CD8-positive, alpha-beta T cell (primary cell): ENCODE measurements at places on chromosomes 3 and 15.

DNA sequence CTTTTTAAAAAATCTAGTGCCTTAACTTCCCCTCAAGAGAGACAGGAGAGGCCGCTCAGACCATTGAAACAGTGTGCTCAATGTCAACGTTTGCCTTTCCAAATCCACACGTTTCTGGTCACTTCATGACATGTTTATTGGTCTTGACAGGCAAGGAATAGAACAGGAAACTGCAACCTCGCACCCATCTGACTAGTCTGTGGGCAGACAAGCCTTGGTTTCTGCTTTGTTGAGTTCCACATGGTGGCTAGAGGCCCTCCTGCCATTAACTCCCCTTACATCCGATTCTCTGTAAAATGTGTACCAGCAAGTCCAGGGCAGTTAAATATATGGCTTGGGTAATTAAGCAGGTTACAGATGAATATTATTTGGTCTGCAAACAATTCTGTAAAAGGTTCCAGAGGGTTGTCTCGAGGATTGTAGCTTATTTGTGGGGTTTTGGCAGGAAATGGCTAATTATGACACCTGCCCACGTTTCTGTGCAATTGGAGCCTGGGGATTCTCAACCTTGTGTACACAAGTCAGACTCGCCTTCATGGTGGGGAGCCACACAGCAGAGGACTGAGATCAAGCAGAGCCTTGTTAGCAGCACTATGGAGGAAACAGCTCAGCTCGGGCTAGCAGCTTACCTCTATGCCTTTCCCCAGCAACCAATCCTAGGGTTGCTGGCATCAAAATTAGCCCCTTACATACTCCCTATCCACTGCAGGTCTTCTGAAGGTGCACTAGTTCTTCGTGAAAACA is 317.5 kb upstream of the IGF1R start:
- no peak for DNase-seq

DNA sequence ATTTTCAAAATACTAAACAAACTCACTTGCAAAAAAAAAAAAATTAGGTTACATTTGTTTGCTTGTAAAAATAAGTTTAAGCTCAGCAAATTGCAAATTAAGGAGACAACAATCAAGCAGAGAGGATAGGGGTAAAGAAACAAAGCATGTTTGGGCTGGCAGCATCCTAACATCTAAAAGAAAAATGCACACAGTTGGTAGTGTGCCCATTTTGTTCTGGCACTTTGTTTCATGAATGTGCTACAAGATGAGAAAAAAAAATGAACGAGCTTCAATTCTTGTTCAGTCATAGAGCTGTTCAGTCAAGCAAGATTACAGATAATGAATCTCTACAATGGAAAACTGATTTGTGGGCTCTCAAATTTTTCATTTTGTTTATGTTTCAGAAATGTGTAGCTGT is 17.7 kb upstream of the ZBBX start:
- no peak for DNase-seq

GRCh38 chr3:69692761-69693160 is 46.5 kb upstream of the MITF start:
- no peak for DNase-seq

- no peak for DNase-seq
Measured at GRCh38 chr3:128180913-128181312, 27.6 kb downstream of the EEFSEC start.

DNA sequence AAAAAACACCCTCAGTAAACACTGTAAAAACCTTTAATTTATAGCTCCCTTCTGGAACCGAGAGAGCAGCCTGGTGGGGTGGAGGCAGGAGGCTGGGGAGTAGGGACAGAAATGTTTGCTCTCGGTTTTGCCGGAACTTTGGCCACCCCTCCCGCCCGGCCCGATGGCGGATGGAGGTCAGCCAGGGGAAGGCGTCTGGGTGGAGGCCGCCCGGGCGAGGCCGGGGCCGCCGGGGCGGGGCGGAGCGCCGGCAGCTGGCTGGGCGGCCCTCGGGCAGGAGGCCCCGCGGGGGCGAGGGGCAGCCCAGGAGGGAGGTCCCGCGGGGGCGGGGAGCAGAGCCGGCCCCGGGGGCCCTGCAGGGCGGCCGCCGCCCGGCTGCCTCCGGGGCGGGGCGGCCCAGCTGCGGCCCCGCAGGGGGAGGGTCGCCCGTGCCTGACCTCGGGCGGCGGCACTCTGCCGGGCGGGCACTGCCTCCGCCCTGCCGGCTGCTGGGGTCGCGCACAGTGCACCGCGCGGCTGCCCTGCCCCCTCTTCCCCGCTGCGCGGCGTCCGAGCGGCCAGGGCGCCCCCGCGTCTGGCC is 829 bp upstream of the SKIL start:
- DNase-seq, result peak; percentile 83

GRCh38 chr15:99508852-99509251 is 56.9 kb upstream of the MEF2A start:
- no peak for DNase-seq

- DNase-seq, result no peak
Measured at GRCh38 chr15:87881026-87881425, 375.5 kb downstream of the NTRK3 start.

GRCh38 chr3:30657914-30658313 is 51.5 kb downstream of the TGFBR2 start:
- peak; percentile 53 for DNase-seq

DNA sequence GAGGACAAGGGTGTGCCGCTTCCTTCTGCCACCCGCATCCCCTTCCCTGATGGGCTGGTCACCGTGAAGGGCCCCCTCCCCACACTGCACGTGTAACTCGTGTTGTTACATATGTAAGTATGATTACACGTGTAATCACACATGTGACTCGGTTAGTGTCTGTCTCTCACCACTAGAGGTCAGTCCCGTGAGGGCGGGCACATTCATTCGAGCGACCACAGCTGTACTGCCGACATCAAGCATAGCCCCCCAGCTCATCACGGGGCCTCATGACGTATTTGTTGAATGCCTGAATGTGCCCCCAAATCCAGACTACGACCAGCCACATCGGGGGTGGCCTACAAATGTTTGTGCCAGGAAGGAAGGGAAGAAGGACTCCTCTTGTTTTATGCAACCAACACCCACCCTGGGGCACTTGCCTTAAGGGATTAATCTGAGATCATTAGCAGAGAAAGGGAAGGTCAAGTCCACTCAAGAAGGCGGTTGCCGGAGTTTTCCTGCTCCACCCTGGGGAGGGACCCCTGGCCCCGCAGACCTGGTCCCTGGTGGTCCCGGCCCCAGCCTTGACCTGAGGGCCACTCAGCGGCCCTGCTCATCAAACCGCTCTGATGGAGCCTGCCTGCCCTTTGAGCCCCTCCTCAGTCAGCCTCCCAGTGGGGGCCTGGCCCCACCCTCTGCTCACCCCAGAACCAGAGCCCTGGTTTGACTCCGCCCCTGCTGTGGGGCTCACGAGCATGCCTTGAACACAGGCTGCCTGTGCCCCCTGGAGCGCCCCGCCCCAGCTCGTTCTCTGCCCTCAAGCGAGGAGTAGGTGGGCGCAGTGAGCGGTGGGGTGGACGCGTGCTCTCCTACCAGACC is 52.8 kb downstream of the RGMA start:
- peak; percentile 74 for DNase-seq

DNA sequence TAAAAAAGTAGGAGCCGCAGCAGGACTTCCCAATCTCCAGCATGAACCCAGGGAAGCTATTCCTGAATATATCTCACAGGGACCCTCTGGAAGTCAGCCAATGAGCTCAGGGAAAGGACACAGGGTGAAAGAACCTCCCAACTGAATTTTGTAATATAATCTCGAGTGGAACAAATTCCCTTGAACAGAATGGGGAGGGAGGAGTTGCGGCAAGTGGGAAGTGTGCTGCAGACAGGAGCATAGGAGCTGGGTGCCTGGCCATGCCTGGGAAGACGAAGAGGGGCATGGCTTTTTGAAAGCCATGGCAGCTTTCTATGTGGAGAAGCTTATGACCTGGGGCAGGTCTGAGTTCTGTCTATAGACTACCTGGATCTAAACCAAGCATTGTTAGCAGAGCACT is 98.4 kb downstream of the CBLB start:
- no peak for DNase-seq

- no peak for DNase-seq
Measured at GRCh38 chr15:66855041-66855440, 153.0 kb downstream of the SMAD6 start.

DNA sequence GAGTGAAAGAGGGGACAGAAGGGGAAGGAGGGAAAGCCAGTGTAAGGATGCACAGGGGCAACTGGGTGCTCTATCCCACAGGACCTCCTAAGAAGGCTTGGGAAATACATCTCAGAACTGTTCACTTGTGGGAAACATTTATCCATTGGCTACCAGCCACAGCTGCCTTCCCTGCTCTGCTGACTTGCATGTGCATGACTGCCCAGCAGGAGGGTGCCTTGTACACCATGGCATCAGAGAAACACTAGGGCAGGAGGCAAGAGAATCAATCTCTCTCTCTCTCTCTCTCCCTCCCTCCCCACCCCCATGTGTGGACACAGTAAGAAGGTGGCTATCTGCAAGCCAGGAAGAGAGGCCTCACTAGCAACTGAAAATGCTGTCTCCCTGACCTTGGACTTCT is 62.9 kb upstream of the ZBTB38 start:
- DNase-seq, result no peak

DNA sequence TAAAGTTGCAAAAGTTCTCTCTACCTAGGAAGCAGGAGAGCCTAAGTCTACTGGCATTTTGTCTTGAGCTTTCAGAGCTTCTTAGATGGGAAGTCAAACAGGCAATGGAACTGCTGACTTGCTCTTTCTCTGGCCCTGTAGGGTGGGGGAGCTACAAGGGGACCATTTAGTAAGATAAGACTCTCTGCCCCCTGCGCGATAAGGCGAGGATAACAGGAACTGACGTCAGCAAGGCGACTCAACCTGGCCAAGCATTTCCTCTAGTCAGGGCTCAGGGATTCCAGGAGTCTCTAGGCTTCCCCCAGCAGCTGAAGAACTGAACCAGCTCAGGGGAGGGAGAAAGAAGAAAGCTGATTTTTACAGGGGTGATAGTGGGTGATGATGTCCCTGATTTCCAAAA is 5.8 kb downstream of the RARB start:
- DNase-seq, result no peak

GRCh38 chr3:72035606-72036005 is 250.7 kb upstream of the PROK2 start:
- DNase-seq, result no peak

DNA sequence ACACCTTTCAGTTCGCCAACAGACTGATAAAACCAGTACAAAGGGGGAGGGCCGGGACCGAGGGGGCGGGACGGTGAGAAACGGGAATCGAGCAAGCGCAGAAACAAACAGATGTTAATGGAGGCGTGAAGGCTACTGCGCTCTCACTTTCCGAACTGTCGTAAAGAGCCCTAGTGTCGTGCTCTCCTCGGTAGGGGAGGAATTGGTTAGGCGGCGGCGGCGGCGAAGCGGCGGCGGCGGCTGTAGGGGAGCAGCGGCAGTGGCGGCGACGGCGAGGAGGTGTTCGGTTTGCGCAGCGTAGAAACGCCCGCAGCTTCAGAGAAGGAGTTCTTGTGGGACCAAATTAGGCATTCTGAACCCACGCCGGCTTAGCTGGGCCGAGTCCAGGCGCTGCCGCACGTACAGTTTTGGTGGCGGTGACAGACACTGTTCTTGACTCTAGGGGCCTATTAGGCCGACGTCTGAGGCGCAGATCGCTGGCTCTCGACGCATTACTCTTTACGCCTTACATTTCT is at the start of gene RNF111:
RNF111 (plus strand) TSS at position 173 of the 515 bp plus-strand sequence. CDS start 43,160 bp downstream, outside the sequence.
- DNase-seq, result peak; percentile 86

GRCh38 chr3:189735913-189736312 is 104.7 kb downstream of the TP63 start:
- DNase-seq, result no peak

- no peak for DNase-seq
Measured at GRCh38 chr15:91414124-91414523, 314.1 kb downstream of the SV2B start.

DNA sequence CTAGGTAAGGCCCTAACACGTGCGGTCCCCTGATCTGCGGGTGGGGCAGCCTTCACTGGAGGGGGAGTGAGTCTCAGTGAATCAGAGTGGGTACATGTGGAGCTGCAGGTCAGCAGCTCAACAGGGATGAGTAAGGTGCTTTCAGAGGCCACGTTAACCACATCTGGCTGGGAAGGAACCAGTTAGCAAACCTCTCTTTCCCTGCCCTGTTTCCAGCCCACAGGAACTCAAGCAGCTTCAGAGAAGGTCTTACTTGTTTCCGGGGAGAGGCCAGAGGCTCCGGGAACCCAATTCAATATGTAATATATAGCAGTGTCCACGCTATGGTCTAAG is 175.3 kb downstream of the XXYLT1 start:
- no peak for DNase-seq

GRCh38 chr15:65087411-65087810 is 10.9 kb downstream of the KBTBD13 start:
- DNase-seq, result no peak

DNA sequence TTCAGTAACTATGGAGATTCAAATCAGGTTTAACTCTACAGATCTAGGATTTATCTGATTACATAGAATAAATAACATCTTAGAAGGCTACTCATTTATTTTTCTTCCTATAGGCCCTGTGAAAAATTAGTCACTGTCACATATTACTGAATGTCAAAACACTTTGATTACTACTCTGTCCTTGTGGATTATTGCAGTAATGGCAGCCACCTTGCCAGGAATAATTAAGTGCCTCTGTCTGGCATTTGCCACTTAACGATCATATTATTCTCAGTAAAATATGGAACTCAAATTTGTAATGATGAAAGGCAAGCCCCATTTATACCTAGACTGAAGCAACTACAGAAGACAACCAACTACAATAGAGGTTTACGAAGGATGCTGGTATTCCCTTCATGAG is 596.3 kb upstream of the ARPP21 start:
- no peak for DNase-seq

GRCh38 chr15:40382580-40383456 is at the start of gene KNSTRN:
KNSTRN (plus strand) TSS chr15:40382721; CDS start chr15:40382836, 115 bp downstream.
- DNase-seq, result peak; percentile 84

DNA sequence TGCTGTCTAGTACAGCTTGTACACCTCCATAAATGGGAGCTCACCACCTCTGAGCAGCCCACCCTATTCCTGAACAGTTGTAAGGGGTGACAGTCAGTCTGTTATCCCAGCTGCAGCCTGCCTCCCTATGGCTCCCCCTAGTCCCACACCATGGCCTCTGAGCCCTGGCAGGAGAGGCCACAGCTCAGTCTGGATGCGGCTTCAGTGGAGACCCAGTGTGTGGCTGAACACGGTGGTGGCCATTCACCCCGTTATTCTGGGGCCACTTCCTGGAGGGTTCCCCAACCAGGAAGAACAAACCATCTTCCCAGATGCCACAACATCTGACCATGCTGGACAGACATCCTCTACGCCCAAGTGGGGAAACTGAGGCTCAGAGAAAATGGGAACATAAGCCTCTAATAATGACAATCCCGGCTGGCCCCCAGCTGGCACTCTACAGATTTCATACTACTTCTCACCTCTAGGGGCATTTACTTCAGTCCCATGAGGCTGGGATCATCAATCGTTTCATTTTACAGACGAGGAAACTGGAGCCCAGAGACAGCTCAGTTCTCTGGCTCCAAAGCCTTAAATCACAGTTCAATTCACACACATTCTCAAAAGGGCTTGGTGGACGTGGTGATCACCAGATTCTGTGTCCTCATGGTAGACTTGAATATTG is 9.2 kb upstream of the GRIP2 start:
- no peak for DNase-seq

- no peak for DNase-seq
Measured at GRCh38 chr3:59644479-59645402, 594.9 kb upstream of the CFAP20DC start.

GRCh38 chr15:55819397-55820034 is 76.6 kb upstream of the PRTG start:
- no peak for DNase-seq

- DNase-seq, result no peak
Measured at GRCh38 chr3:73766599-73767381, 142.0 kb upstream of the PDZRN3 start.
